ENCODE measurements at places on chromosomes 12 and 14.

GRCh38 chr12:45093051-45093450 is 42.2 kb upstream of the DBX2 start:
- DNase-seq = no peak

DNA sequence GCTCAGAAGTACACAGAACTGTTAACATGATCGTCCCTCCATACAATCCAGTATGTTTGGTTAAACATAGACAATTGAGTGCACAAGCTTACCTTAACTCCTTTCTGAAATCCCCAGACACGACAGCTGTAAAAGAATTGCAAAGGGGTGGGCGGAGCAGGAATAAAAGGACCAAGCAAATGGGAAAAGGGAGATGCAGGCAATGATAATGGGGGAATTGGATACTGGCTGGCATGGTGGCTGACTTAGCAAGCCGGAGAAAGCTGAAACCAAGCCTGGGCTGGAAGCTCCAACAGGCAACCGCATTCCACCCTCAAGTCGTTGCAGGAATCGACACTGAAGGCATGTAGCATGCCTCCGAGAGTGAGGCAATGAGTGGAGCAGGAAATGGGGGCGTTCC is 96.8 kb upstream of the TMEM132C start:
- DNase-seq = no peak

DNA sequence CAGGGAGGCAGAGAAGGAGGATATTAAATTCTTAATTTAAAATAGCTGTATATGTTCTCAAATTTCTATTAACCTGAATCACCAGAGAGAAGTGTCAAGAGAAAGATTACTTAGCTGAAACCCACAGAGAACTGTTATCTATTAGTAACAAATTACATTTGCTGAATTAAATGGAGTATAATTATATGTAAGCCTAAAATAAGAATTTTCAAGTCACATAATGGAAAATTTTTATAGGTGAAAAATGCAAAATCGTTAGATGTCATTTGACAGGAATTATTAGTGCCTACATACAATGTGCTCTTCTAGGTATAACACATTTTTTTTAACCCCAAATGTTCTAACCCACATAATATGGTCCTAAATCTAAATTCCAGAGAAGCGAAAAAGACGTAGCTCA is 4.1 kb upstream of the ATP2B1 start:
- DNase-seq = no peak

- DNase-seq = no peak
Measured at GRCh38 chr12:109521831-109522230, 44.4 kb downstream of the UBE3B start.

DNA sequence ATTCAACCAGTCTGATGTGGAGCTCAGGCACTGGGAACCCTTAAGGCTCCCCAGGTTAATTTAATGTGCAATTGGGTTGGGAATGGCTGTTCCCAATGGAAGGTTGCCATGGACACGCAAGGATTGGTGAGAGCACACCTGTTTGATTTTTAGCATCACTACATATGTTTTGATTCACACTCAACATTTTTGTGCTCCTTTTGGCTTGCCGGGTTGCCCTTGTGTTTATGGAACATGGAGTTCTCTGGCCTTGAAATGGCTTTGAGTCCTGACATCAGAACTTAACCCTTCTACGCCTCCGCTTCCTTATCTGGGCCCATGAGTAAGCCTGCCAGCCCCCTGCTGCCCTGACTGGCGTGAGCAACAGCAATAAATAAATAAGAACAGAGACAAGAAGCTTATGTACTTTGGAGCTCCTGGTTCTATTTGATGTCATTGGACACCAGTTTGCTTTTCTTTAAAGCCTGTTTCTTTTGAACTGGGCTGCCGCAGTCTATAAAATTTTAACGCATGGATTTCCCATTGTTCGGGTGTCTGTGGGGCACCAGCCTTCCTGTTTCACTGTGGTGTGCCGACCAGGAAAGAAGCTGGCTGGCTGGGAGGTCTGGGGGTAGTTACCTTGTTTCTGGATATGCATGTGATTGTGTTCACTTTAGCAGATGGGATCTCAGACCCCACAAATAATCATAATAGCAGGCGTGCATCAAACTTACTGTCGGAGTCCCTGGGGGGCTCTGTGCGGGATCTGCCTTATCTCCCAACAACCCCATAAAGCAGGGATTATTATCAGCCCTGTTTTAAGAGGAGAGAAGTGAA is 27.8 kb downstream of the TBX3 start:
- DNase-seq = no peak

- DNase-seq = no peak
Measured at GRCh38 chr14:49294621-49295148, 291.5 kb downstream of the RPS29 start.

DNA sequence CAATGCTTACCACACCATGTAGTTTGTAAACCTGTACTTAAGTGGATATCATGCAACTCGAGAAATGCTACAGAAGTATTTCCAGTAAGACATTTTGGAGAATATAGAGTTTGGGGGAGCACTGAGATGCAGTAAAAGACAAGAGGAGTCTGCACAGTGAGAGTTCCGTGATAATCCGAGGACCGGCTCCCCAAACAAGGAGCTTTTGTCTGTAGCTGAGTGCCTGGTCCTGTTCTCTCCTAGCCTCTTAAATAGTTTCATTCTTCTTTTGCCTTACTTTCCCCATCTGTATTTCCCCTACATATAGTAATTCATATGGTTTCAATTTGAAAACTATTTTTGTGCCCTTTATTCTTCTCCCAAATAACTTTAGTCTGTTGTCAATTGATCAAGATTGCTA is 364.1 kb downstream of the EGLN3 start:
- DNase-seq = no peak

DNA sequence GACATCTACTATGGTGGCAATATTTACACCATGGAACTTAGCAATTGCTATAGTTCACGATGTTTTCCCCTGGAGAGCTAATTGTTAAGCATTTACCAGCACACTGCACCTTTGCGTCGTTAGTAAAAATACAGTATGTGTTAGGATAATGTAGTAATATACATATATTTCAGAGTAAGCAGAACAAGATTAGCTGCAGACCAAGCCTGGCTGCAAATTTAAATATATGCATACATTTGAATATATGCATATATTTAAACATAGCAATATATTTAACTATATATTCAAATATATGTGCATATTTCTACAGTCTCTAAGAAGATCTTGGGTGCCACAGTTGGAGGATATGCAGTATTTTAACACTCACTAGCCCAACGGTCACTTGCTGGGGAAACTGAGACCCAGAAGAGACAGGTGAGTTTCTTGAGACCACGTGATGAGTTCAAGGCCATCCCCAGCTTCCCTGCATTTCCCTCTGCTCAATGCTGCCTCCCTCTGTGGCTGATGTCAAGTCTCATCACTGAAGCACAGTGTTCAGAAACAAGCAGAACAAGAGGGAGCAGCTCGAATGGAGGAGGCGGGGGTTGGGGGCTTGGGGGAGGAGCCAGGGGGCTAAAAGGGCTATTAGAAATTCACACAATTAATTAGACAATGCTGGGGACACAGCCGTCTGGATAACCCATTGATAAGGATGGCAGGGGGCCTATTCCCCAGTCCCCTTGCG is 708.0 kb downstream of the MED13L start:
- DNase-seq = no peak

DNA sequence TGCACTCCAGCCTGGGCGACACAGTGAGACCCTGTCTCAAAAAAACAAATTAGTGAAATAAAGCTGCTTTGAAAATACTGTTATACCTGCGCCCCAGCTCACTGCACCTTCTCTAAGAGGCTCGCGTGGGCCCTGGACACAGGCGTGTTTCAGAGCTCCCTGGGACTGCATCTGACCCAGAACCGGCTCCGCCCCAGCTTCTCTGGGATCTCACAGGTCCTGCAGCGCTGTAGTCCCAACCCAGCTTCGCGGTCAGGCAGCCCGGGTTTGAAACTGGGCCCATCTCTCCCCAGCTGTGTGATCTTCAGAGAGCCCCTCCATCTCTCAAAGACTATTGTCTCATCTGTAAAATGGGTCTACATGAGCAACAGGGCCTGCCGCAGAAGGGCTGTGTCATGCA is 7.5 kb downstream of the RIMBP2 start:
- no peak for DNase-seq

DNA sequence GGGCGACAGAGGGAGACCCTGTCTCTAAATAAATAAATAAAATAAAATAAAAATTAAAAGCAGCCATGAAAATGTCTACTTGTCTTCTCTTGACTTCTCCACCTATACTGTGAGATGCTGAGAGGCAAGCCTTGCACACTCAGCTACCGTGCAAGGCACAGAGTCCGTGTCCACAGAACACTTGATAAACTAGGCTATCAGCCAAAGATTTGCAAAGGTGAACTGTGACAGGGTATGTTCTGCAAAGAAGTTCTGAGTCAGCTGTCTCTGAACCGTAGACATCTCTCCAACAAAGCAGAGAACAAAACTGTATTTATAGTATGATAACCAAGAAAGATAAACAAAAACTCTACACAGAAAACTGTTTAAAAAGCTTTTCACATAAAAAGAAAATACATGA is 35.5 kb downstream of the STXBP6 start:
- no peak for DNase-seq

DNA sequence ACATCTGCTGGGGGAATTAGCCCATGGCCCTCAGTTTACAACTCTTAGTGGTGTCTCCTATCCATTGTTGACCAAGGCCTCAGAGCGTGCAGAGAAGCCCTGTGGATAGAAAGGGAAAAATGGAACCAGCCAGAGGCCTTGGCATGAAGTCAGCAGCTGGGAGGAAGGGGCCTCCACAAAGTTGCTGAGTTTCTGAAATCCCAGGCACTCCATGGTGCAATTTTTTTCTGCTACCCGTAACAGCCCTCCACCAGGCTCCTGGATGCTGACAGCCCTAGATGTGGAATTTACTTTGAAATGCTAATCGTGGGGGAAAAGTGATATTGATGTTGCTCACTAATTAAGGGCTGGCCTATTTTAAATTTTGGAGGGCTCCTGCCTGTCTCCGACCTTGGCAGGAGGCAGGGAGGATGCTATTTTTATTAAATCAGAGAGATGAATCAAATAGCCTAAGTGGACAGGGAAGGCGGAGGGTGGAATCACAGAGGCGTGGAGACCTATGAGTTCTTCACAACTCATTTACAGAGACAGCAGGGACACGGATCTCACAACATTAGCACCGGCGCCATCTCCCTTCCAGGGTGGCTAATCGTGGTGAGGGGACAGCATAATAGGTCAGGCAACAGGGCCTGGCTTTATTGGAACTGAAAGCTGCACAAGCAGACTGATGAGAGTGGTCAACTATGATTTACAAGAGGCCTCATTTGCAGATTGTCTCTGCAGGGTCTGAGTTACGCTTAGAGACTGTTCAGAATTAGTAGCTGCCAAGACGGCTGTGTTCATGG is 99.8 kb upstream of the WSCD2 start:
- no peak for DNase-seq

GRCh38 chr12:27193854-27194544 is 50.1 kb upstream of the STK38L start:
- DNase-seq = no peak

DNA sequence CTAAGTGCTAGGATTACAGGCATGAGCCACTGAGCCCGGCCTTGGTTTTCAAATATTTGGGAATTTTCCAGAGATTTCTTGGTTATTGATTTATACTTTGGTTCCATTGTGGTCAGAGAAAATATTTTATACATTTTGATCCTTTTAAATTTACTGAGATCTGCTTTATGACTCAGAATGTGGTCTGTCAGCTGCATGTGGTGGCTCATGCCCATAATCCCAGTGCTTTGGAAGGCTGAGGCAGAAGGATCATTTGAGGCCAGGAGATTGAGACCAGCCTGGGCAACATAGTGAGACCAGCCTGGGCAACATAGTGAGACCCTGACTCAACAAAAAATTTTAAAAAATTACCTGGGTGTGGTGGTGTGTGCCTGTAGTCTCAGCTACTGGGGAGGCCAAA is 49.8 kb downstream of the ADCK1 start:
- DNase-seq = no peak

- no peak for DNase-seq
Measured at GRCh38 chr12:86050010-86050409, 175.9 kb downstream of the NTS start.

- no peak for DNase-seq
Measured at GRCh38 chr14:55951341-55952206, 166.6 kb upstream of the PELI2 start.

GRCh38 chr12:122887819-122888212 is 8.1 kb downstream of the VPS37B start:
- no peak for DNase-seq

DNA sequence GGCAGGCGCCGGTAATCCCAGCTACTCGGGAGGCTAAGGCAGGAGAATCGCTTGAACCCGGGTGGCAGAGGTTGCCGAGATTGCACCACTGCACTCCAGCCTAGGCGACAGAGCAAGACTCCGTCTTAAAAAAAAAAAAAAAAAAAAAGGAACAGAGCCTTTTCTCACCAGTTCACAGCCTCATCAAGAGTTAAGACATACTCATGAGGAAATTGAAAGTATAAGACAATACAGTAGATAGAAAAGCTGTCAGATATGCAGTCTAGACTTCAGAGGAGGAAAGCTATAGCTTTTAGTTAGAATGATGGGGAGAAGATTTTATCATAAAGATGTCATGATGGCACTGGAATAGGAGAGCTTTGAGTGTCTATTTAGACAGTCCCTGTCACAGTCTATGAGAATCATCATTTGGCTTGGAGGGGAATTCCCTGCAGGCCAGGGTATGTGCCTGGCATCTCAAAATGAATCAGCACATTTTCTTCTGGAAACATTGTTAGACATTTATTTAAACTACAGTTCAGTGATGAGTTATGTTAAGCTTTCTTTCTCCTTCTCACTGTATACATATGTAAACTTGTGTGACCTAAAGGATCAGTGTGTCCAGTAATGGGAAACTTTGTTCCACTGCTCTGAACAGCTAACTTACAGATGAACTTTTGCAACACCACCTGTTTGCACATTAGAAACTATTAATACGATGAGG is 2.9 kb upstream of the RAB35 start:
- no peak for DNase-seq

DNA sequence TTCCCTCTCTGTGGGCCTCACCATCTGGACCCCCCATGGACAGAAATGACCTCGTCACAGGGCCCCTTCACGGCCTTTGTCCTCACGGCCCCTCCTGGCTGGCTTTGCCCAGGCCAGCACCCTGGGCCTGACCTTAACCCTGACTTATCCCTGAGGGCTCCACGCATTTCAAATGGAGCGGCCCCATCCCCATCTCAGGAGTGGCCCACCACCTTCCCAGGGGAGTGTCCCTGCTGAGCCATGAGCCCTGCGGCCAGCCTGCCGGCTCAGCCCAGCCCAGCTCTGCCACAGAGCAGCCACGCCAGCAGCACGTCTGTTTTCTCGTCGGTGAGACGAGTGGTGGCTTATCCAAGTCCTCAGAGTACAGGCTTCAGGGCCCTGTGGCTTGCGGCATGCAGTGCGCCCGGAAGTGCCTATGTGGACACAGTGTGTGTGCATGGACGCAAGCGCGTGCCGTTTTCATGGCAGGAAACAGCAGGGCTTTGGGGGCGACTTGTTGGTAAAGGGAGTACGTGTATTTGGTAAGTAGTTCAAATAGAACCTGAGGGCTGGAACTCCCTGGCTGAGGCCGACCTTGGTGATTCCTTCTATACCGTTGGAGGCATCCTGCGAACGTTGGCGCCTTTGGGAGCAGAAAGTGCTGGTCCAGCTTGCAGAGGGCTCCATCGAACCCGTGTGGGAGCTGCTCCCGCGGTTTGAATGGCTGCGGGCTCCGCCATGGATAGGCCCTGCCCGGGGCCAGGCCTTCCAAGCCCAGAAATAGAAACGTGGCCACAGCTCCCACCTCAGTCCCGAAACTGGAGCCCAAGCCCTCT is 52.1 kb downstream of the LRCOL1 start:
- no peak for DNase-seq
